ENCODE measurements at places on chromosomes 12 and 14.

- DNase-seq, result no peak
These were observed 166.3 kb downstream of the KIF26A start for GRCh38 chr14:104304451-104305351.

DNA sequence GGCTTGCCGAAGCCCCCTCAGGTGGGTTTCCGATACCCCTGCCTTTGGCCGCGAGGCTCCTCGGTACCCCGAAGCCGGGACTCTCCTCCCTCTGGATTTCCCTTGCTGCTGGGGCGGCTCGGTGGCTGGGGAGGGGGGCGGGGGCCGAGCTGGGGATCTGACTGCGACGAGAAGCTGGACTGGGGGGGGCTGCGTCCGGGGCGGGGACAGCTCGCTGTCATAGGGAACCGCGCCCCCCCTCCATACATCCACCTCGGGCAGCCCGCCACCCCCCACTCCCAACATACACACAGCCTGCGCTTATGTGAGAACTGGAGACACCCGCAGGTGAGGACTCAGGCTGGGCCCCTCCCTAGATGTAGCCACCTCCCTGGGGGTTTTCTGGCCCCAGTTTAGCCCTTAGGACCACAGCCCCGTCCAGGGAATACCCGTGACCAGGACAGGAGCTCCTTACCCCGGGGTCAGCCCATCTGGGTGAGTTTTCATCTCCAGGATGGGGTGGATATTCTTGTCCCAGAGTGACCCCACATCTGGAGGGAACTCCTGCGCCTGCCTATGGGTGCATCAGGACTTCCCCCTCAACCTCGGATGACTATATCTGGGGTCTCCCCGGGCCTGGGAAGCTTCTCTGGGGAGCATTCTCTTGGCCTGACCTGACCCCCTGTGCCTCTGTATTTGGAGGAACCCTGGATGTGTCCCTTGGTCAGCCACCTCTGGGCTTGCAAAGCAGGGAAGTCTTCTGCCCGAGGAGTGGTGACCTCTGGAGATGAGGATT lies 687 bp downstream of the ASIC1 start:
- no peak for DNase-seq

GRCh38 chr14:29355846-29356245 lies 571.8 kb downstream of the PRKD1 start:
- DNase-seq, result no peak

GRCh38 chr14:96176811-96177211 lies 27.8 kb upstream of the BDKRB2 start:
- DNase-seq, result no peak

- no peak for DNase-seq
These were observed 37.5 kb downstream of the P2RX7 start for GRCh38 chr12:121170151-121170550.

DNA sequence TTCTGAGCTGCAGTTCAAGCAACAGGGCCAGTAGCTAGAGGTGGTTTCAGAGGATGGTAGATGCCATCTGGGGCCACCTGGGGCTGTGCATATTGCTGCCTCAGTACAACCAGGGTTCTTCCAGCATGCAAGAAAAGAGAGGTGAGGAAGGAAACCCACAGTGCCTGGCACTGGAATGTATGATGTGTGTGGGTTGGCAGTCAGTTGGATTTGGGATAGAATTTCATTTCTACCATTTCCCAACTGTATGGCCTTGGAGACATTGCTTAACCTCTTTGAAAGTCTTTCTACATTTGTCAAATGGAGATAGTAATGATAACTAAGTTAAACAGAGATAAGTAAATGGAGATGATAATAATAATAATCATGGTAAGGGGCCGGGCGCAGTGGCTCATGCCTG lies 10.2 kb upstream of the LRRC10 start:
- no peak for DNase-seq

- DNase-seq, result no peak
These were observed 366.6 kb downstream of the EMP1 start for GRCh38 chr12:13562915-13563742.

GRCh38 chr14:79728331-79728730 lies 483.0 kb downstream of the DIO2 start:
- DNase-seq, result no peak

DNA sequence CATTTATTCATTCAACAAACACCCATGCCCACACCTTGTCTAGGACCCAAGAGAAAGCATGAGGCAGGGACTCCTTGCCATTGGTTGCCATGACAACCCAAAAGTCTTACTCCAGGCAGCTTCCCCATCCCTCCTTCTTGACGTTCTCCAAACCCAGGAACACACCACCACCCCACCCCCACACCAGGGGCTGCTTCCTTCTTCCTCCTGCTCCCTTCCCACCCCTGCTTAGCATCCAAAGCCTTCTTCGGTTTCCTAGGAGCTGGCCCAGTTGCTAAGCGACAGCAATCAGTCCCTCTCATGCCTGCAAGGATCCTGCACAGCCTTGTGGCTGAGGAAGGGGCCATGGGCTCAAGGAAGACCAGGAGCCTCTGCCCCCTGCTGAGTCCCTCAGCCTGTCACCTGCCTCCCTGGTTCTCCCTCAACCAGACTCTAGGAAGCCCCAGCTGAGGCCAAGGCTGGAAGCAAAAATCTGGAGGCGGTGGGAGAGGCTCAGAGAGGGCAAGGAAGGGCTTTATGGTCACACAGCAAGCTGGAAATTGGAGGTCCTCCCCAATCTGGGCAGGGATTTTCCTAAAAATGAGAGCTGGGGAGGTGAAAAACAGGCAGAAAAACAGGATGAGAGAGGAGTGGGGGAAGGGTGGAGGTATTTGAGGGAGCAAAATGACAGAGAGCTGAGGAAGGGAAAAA lies 15.4 kb downstream of the RASAL1 start:
- no peak for DNase-seq

GRCh38 chr12:56021889-56022497 lies 1.1 kb downstream of the IKZF4 start:
- DNase-seq, result no peak

- no peak for DNase-seq
These were observed 11.6 kb upstream of the SYNDIG1L start for GRCh38 chr14:74437496-74438053.

DNA sequence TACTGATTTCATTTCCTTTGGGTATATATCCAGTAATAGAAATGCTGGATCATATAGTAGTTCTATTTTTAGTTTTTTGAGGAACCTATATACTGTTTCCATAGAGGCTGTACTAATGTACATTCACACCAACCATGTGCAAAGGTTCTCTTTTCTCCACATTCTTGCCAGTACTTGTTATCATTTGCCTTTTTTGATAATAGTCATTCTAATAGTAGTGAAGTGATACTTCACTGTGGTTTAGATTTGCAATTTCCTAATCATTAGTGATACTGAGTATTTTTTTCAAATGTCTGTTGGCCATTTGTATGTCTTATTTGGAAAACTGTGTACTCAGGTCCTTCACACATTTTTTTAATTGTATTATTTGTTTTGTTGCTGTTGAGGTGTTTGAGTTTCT lies 148.2 kb upstream of the NAV3 start:
- no peak for DNase-seq

- no peak for DNase-seq
These were observed 11.4 kb upstream of the DNAL1 start for GRCh38 chr14:73633116-73634010.

Measured in vagina (tissue), 2 donors.